MCF 10A (cell line): ENCODE measurements at places on chromosomes 11 and 22. TPM values are rescaled to one million over a fixed set of nuclear protein-coding genes. Genes with fewer than 3 reads are reported as not detected.

DNA sequence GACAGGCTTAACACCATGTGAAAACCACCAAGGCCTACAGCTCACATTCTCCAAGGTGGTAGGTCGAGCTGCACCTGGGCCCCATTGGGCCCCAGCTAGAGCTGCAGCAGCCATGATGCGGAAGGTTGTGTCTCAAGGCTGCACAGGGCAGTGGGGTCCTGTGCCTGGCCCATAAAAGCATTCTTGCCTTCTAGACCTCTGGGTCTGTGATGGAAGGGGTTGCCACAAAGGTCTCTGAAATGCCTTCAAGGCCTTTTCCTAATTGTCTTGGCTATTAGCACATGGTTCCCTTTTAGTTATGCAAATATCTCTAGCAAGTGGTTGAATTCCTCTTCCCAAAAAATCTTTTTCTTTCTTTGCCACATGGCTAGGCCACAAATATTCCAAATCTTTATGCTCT, 52.5 kb upstream of the C11orf58 start:
- no peak for DNase-seq
- H3K27ac ChIP-seq, result no peak overlapping the region
- no peaks in the 10 kb centered on the region for H3K4me1 ChIP-seq
- H3K4me3 ChIP-seq, result no peak overlapping the region
- no peaks in the 10 kb centered on the region for H3K36me3 ChIP-seq
- peaks cover 25% of the 10 kb centered on the region for H3K27me3 ChIP-seq

DNA sequence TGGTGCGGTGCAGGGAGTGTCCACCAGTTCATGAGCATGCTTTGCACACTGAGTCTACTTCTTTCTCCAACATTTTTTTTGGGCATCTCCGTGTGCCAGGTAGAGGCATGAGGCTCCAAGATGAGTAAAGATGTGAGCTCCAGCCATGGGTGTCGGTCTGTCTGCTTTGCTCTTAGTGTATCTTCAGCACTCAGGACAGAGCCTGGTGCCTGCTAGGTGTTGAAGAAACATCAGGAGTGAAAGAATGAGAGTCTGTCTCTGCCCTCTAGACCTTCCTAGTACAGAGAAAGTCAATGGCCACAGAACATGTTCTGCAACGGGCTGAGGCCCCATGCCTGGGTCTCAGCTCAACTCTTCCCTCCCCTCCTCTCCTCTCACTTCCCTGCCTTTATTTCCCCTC, 486.5 kb downstream of the TBC1D22A start:
- peaks cover 10% of the 10 kb centered on the region for H3K4me1 ChIP-seq
- peaks cover 43% of the 10 kb centered on the region for H3K27me3 ChIP-seq
- H3K4me3 ChIP-seq, result no peak overlapping the region
- DNase-seq, result no peak

- no peaks in the 10 kb centered on the region for H3K36me3 ChIP-seq
- no peak overlapping the region for H3K4me3 ChIP-seq
- no peak overlapping the region for H3K27ac ChIP-seq
Observed at GRCh38 chr11:128616161-128616560, 28.8 kb upstream of the ETS1 start.

DNA sequence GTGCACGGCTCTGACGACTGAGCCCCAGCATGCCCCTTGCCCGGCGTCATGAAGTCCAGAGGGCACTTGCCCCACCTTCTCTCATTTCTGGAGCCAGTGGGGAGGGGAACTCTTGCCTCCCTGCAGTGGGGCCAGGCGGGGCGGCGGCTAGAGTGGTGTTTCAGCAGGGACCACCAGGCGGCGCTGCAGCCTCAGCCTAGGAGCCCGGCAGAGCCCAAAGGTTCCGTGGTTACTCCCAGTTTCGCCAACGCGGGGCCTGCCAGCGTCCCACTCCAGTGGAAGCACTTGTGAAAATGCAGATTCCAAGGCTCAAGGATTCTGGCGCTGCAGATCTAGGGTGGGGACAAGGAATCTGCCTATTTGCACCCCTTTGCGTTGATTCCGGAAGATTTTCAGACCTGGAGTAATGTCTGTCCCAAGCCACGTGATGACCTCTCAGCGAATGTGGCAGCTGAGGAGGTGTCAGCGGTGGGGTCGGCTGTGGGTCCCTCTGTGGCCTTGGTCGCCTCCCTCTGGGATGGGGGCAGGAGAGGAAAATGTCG, 55.7 kb downstream of the CD82 start:
- H3K36me3 ChIP-seq, result peaks cover 29% of the 10 kb centered on the region
- H3K4me3 ChIP-seq, result no peak overlapping the region
- no peak overlapping the region for H3K27ac ChIP-seq
- no peaks in the 10 kb centered on the region for H3K27me3 ChIP-seq

DNA sequence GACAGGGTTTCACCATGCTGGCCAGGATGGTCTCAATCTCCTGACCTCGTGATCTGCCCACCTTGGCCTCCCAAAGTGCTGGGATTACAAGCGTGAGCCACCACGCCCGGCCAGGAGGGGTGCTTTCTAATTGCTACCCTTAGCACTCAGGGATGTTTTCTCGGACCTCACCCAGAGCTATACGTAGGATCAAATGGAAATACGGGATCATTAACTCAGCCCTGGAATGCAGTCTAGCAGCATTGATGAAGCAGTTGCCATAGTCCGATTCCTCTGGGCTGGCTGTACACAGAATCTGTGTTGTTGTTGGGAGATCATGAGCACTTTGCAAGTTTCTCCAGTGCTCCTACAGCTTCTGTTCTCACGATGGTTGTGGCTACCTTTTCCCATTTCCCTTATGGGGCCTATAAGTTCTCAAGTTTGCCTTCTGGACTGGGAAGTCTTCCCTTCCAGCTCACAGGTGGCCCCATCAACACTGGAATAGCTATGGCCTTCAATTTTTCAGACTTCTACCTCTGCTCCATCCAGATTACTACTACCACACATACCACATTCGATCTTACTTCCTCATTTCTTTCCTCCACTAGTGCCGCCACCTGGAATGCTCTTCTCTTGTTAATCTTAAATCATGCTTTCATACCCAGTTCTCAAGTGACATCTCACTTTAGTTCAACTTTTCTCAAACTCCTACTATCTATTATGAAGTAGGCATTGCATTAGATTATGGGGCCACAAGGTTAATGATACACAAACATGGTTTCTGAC, 16.1 kb upstream of the PCF11 start:
- no peaks in the 10 kb centered on the region for H3K4me1 ChIP-seq
- no peak for DNase-seq
- H3K27ac ChIP-seq, result no peak overlapping the region
- no peak overlapping the region for H3K4me3 ChIP-seq
- no peaks in the 10 kb centered on the region for H3K36me3 ChIP-seq

GRCh38 chr11:121499405-121499804, 46.6 kb upstream of the SORL1-AS1 start:
- no peak overlapping the region for H3K27ac ChIP-seq
- H3K36me3 ChIP-seq, result no peaks in the 10 kb centered on the region
- H3K27me3 ChIP-seq, result no peaks in the 10 kb centered on the region
- DNase-seq, result no peak
- no peaks in the 10 kb centered on the region for H3K4me1 ChIP-seq

- H3K27ac ChIP-seq, result peak overlapping the region; percentile 95
- H3K36me3 ChIP-seq, result peaks cover 21% of the 10 kb centered on the region
- peak overlapping the region; percentile 83 for H3K4me3 ChIP-seq
- H3K4me1 ChIP-seq, result peaks cover 17% of the 10 kb centered on the region
- H3K27me3 ChIP-seq, result no peaks in the 10 kb centered on the region
Observed at GRCh38 chr11:77636731-77637344, 756 bp downstream of the CLNS1A start.

DNA sequence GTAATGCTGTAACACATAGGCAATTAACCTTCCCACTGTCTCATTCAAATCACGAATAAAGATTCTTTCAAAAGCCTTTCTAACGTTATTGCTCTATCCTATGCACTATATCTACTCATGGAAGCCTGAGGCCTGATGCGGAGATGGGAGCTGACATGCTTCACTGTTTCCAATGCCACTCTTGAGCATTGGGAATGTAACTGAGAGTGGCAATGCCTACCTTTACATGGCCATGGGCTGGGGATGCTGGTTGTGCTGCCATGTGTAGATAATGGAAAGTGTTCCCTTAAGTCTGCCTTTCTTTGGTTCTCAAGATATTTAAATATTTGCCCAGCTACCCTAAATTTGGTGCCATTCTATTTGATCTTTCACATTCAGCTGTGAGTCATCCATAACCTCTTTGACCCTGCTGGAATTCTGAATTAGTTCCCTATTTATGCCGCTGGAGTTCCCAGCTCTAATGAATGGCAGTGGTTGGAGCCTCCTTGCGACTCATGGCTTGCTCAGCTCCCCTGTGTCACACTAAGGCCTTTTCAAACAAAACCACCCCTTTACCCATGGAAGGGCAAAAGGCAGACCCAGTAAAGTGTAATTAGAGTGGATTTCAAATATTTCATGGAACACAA, 21.4 kb upstream of the DKK3 start:
- peak; percentile 31 for DNase-seq
- no peak overlapping the region for H3K4me3 ChIP-seq
- H3K36me3 ChIP-seq, result no peaks in the 10 kb centered on the region
- no peaks in the 10 kb centered on the region for H3K27me3 ChIP-seq
- H3K4me1 ChIP-seq, result peaks cover 10% of the 10 kb centered on the region

DNA sequence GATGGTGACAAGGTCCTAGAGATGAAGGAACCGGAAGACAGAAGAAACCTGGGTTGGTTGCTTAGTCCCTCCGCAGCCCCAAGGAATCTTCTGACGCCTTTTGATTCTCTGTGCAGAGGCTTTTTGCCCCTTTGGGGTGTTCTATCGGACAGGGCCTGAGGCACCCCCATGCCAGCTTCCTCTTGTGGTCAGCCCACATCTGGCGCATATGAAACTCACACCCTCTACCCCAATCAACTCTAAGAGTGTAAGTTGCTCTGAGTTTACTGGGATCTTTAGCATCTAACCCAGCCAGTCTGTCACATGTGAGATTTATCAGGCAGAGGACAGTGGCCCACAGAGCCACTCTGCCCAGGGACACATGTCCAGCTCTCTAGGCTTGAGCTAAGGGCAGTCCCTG, 17.4 kb downstream of the RASD2 start:
- peaks cover 14% of the 10 kb centered on the region for H3K4me1 ChIP-seq
- DNase-seq, result no peak

GRCh38 chr11:10619131-10619680, 50.7 kb upstream of the LYVE1 start:
- no peak for DNase-seq
- no peak overlapping the region for H3K4me3 ChIP-seq
- no peak overlapping the region for H3K27ac ChIP-seq
- no peaks in the 10 kb centered on the region for H3K36me3 ChIP-seq
- no peaks in the 10 kb centered on the region for H3K27me3 ChIP-seq
- H3K4me1 ChIP-seq, result no peaks in the 10 kb centered on the region

Gene ADM
- total RNA-seq, result 8.7 and 10.6 TPM in 2 replicates

Gene SLC17A6
- total RNA-seq, result not detected in 2 replicates
